ENCODE measurements at places on chromosomes 12 and 14.

GRCh38 chr12:42140901-42141300 lies 3.8 kb downstream of the GXYLT1 start:
- DNase-seq, result no peak

DNA sequence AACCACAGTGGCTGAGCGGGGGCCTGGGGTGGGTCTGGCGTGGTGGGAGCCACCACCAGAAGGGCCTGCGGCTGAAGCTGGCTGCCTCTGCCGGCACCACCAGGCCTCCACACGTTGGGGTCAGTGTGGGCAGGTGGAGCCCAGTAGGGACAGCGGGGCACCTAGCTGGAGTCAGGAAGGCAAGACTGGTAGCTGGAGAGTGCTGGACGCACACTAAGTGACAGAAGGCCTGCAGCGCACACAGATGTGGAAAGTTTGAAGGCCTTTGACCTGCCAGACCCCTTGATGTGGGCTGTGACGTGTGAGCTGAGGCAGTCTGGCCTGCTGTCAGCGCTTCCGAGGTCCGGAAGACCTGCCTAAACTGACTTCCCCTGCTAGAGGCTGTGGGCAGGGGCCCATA lies 26.3 kb downstream of the RIN3 start:
- no peak for DNase-seq

DNA sequence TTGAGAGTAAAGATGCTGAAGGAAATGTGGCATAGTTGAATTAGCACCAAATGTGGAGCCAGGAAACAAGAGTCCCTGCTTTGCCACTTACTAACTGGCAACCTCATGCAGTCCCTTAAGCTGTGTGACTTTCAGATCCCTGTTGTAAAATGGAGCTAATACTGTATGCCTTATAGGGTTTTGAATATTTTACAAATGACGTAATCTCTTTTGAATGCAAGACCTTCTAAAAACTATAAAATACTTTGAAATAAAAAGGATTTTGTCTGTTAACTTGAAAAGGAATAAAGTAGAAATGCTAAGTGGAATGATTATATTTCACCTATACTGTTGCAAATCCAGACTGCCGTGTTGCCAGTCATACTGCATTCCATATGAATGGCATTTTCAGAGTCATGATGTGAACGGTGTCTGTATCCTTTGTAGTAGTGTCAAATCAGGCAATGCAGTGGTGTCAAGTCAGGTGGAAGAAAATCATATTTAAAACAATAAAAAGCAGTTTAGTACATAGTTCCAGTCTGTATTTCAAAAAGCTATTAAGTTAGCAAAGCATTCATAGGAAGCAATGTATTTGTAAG lies 21.3 kb downstream of the KCNA5 start:
- DNase-seq, result no peak

GRCh38 chr12:47356129-47356700 lies 276.5 kb upstream of the AMIGO2 start:
- DNase-seq, result no peak

DNA sequence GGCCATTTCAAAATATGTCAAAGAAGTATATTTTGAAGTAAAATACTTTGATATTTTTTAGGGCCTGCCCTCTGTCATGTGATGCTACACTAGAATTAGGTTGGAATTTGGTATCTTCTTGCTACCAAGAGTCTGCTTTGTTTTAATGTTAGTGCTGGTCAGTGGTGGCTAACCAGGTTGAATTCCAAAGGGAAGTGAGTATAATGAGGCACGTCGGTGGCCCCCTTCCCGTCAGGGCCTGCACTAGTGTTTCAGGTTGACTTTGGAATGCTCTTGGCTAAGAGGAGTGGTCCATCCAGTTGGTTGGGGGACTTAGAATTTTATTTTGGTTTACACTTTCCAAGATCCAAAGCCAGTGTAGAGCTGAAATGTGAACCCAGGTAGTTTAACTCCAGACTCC lies 185.4 kb downstream of the NOVA1 start:
- DNase-seq, result no peak

GRCh38 chr14:68660495-68660894 lies 132.4 kb downstream of the ZFP36L1 start:
- DNase-seq, result no peak

DNA sequence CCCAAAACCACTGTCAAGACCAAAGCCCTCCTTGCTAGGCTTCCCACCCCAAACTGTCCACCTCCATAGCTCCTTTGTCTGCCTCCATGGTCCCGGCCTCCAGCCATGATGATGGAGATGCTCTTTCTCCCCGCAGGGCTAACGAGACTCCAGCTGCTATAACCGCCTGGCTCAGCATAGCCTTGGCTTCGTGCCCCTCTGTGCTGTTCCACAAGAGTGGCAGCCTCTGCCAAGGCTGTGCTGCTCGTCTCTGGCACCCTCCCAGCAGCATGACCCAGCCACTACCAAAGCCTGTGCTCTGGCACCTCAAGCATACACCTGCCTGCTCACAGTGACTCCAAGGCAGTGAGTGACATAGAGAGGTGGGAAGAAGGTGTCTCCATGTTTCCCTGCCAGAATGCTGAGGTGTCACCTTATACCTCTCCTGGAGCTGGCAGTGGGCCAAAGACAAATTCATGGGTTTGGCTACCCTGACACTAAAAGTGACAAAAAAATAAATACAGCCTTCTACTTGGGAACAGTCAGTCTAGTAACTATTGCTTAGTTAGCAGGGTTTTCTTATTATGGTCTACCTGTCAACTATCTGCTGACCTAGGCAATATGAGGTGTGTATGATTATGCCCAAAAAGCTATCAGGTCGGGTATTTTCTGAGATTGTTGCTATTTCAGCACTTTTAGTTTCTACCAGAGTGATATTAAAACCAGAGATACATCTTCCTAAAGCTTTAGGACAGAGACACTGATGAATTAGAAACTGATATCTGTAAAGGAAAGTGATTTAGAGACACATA lies 16.1 kb upstream of the KRT73 start:
- no peak for DNase-seq

DNA sequence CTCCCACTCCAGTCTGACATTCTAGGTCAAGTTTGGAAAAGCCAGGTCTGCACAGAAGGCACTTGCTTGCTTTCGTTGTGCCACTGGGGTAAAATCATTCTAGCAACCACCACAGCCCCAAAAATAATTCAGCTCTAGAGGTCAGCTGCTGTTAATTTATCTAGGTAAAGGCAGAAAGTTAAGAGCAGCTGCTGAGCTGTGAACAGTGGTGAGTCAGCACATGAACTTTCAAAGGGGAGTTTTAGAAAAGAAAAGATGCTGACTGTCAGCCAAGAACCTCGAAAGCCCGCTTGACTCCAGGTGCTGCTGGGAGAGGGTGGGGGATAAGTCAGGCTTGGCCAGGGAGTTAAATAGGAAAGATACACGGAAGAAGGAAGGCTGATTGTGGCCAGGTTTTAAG lies 12.7 kb downstream of the CCDC197 start:
- no peak for DNase-seq

GRCh38 chr12:31274520-31275300 lies 51.2 kb downstream of the SINHCAF start:
- DNase-seq, result no peak

DNA sequence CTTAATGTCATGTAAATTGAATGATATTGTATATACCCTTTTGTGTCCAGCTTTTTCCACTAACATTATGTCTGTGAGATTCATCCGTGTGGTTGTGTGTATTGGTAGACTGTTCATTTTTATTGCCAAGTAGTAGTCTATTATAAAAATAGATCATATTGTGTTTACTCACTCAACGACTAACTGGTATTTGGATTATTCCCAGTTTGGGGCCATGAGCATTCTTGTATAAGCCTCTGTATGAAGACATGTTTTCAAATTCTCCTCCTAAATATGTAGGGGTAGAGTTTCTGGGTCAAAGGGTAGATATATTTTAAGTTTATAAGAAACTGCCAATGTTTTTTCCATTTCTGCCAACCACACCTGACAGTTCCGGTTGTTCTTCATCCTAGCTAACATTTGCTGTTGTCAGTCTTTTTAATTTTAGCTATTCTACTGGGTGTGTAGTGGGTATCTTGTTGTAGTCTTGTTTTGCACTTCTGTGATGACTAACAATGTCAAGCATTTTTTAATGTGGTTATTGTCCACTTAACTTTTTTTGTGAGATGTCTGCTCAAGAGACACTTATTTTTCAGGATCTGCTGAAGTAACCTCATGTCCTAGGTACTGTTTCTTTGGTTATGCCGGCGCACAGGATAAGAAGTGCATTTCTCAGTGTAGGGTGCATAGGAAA lies 93.2 kb downstream of the DACT1 start:
- DNase-seq, result no peak

- no peak for DNase-seq
These were observed 51.8 kb downstream of the MSRB3 start for GRCh38 chr12:65330331-65330730.

DNA sequence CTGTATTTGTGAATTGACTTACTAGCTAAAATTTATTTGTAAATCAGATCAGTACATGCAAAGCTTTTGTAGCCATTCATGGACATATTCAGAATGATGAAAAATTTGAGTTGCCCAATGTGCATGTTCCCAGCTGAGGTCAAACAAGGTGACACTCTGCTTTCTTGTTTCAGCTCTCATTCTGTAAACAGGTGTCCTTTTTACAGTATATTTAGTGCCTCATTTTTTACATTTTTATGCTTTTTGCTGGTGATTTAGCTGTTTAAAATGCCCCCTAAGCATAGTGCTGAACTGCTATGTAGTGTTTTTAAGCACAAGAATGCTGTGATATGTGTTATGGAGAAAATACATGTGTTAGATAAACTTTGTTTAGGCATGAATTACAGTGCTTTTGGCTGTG lies 76.3 kb downstream of the MIA2 start:
- DNase-seq, result no peak

DNA sequence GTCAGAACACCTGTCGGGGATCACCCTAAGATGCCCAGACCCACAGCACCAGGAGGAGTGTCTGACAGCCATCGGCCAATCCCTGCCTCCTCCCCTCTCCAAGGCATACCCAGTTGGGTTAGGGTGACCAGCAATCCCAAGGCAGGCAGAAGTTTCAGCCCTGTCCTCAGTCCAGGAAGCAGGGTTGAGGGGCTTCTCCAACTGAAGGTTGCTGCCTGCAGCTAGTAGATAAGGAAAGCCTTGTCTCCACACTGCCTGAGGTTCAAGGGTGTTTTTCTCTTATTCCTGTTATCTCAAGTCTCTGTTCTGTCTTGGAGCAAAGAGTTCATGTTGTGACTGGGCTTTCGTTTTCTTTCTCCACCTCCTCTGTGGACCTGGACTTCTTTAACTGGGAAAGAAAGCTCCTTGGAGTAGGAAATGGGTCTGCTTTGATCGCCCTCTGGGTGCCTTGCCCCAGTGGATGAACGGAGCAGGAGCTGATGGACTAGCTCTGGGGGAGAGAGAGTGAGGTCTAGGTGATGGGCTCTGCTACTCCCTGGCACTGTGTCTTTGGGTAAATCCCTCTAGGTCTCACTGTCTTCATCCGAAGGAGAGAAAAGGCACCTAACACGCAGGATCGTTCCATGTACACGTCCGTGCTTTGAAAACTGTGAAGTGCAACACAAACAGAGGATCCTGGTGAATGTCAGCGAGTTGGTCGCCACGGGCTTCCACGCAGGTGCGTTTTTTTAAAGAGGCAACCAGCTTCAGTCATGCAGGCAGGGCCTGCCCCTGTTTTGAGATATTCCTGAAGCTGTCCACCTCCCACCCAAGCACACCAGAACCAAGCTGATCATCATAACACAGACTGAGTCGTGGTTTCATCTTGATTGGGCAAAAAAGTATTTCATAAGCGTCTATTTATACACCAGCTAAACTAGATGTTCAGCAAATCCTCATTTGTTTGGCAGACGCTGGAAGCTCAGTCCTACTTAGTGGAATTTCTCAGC lies 52.5 kb upstream of the FOXN3 start:
- DNase-seq, result no peak

DNA sequence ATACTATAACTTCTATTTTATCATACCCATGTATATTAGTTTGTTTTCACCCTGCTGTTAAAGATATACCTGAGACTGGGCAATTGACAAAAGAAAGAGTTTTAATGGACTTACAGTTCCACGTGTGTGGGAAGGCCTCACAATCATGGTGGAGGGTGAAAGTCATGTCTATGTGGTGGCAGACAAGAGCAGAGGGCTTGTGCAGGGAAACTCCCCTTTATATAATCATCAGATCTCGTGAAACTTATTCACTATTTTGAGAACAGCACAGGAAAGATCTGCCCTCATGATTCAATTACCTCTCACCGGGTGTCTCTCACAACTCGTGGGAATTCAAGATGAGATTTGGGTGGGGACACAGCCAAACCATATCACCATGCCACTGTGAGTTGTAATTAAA lies 135.8 kb downstream of the SYNE2 start:
- DNase-seq, result no peak

DNA sequence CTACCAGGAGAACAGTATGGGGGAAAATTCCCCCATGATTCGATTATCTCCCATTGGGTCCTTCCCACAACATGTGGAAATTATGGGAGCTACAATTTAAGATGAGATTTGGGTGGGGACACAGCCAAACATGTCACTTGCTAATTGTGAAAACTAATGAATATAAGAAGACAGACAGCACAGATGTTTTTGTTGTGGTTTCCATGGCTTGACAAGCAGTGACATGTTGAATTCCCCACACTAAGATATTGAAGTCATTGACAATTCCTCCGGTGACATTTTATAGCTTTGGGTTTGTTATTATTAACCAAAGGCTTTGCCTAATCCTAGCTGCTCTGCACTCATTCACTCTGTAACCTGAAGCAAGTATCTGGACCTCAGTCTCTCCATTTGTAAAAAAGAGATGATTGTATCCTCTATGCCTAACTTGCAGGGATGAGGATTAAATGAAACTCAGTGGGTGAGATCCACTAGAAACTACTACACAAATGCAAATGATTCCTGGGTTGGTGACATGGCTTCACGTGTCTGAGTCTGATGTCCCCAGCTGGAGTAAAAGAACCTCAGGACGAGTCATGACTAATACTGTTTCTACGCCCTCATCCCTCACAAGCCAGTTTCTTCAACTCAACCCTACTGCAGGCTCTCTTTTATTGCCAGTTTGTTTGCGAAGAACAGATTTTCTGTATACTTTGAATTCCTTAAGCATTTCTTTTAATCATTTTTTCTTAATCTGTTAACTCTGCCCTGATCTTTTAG lies 71.6 kb downstream of the ASCL1 start:
- DNase-seq, result no peak

- DNase-seq, result no peak
These were observed 191.5 kb upstream of the PRKD1 start for GRCh38 chr14:30118992-30119640.

GRCh38 chr12:12534166-12534866 lies 28.3 kb downstream of the DUSP16 start:
- DNase-seq, result no peak

- DNase-seq, result no peak
These were observed 164.8 kb downstream of the SNAPC1 start for GRCh38 chr14:61927060-61927459.

- no peak for DNase-seq
These were observed 16.4 kb upstream of the A2M start for GRCh38 chr12:9132008-9132535.

Data from T follicular helper cell (primary cell).